ENCODE measurements at places on chromosomes 6 and 20.

DNA sequence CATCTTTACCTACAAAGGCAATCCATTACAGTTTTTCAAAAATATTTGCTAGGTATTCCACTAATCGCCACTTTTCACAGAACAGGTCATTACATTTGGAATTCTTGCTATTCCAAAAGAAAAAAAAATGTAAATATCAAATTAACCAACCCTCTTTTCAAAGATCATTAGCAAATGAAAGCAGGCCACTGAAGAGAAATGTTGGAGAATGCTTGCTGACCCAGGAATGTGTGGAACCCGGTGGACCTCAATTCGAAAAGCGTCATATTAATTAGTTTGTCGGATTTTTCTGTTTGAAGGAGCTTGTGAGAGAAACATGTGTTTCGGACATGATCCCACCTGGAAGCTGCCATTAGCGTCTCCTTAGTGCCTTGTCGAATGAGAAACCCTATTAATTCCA is 27.9 kb upstream of the SERPINB9 start:
- no peak for DNase-seq

DNA sequence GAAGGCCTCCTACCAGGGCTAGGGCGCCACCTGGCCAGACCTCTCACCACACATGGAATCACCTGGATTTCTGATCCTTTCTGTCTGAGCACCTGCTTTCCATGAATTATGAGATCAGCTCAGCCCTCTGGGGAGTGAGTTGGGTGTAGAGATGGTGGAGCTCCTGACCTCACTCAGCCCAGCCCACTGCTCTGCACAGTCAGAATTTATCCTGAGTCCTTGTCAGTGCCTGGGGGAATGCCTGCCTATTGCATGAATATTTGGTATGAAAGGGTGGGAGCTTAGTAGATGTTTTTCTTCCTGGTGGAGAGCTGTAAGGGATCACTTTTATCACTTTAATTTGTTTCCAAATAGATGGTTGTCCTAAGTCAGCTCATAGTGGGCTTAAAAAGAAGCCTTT is 47.5 kb downstream of the DTD1 start:
- DNase-seq: no peak

DNA sequence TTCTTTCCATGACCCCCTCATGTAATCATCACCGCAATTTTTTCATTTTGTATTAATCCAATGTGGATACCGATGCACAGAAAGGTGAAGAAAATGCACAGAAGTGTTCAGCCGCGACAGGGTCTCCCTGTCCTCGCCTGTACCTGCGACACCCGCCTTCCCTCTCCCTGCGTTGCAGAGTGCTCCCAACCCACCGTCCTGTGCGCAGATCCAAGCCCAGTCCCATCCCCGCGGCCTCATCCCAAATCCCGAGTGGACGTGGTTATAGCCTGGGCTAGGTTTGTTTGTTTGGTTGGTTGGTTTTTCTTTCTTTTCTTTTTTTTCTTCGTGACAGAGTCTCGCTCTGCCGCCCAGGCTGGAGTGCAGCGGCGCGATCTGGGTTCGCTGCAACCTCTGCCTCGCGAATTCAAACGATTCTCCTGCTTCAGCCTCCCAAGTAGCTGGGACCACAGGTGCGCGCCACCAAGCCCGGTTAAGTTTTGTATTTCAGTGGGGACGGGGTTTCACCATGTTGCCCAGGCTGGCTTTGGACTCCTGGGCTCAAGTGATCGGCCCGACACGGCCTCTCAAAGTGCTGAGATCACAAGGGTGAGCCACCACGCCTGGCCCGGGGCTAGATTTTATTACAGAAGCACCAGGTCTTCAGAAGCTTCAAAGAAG is 536 bp upstream of the RAET1G start:
- no peak for DNase-seq

GRCh38 chr6:84618046-84618752 is 146.2 kb downstream of the TBX18 start:
- no peak for DNase-seq

DNA sequence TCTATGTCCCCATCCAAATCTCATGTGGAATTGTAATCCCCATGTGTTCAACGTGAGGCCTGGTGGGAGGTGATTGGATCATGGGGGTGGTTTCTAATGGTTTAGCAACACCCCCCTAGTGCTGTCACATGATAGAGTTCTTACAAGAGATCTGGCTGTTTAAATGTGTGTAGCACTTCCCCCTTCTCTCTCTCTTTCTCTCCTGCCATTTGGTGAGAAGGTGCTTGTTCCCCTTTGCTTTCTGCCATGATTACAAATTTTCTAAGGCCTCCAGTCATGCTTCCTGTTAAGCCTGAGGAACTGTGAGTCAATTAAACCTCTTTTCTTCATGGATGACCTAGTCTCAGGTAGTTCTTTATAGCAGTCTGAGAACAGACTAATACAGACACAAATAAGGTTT is 165.4 kb downstream of the OGFRL1 start:
- no peak for DNase-seq

DNA sequence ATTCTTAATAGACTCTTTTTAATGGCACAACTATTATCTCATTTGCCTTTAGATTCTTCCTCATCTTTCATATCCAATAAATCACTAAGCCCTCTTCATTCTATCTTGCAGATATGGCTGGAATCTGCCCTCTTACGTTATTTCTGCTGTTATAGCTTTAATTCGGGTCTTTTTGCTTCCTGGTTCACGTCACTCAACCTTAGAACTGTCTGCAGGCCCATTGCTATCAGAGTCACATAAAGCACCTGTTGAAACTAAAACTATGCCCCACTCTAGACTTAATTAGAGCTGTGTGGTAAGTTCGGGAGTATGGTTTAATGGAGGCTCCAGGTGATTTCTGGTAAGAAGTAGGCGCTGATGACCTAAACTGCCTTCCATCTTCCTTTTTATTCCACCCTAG is 988 bp downstream of the QRSL1 start:
- DNase-seq: no peak

DNA sequence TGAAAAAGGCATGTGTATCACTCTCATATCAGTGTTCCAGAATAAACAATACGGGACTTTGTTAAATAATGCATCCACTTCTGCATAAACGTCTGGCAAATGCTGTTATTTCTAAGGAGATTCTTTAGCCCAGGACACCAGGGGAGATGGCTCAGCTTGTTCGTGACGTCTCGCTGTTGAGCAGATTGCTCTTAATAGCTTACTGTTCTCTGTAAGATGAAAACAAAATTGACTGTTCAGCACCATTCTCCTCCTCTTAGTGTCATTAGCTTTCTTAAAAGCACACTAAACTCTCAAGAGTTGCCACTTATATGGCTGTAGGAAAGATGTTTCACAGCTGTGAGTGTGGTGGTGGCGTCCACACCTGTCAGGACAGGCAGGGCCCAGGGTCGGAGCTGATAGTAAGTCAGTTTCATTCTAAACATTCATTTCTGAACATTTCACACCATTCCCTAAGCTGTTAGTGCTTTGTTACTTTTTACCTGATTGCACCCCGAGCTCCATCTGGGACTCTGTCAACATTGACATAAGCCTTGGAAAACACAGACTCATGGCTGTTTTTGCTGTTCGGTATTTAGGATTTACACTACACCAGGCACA is 132.1 kb downstream of the ZDHHC14 start:
- DNase-seq: no peak
